ENCODE measurements at places on chromosomes 5 and 9.

DNA sequence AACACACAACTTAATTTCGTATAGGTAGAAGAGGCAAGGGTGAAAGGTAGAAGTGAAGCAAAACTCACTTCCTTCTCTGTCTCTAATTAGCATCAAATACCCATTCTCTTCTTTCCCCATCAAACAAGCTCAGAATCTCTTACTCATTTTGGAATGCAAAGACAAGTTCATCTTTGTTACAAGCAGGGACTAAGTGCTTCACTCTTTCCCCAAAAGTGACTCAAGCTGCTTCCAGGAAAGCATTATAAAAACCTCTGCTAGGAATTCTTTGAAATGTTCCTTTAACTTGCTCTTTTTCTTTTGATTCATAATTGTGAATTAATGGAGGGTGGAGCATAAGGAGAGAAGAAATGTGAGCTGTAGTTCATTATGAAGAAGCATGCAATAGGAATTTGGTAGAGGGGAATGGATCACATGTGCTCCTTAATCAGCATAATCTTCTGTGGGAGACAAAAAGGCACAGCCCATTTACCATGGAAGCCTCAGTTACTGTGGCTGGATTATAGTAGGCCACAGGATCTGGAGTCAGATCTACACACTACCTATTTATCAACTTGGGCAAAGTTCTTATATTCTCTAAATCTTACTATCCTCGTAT, 109.5 kb upstream of the DPYSL3 start:
- no peak for DNase-seq

DNA sequence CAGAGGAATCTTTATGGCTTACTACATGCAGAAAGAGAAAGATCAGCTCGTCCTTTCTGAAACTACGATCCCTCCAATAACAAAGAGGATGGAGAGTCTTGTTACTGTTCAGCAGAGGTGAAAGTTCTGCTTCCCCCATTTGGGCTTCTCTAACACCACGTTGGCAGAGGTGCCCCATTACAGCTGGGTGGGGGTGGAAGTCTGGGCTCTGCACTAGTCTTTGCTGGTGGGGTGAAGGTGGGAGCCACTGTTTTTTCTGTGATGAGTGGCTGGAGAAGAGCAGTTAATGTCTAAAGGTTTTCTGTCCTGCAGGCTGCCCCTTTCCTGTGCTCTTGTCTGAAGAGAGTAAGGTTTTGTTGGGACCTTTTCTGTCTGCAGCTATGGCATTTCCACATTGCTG, 64.7 kb upstream of the OTULINL start:
- DNase-seq, result no peak

GRCh38 chr5:8912106-8912505, 633.8 kb downstream of the SEMA5A start:
- no peak for DNase-seq

DNA sequence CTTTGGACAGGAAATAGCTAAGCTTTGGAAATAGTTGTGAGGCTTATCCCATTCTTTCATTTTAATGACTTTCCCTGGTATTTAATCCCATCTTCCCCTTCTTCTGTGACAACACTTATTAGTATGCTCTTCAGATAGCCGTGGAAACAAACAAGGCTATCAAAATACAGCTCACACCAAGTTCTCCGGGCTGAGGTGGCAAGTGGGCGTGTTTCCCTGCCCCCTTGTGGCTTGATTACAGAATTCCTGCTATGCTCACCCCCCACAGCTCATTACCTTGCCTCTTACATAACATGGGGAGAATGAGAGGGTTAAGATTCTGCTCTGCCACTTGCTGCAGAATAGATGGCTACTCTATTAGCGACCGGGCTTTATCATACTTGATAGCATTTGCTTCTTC, 437.1 kb upstream of the TLE4 start:
- peak; percentile 12 for DNase-seq

DNA sequence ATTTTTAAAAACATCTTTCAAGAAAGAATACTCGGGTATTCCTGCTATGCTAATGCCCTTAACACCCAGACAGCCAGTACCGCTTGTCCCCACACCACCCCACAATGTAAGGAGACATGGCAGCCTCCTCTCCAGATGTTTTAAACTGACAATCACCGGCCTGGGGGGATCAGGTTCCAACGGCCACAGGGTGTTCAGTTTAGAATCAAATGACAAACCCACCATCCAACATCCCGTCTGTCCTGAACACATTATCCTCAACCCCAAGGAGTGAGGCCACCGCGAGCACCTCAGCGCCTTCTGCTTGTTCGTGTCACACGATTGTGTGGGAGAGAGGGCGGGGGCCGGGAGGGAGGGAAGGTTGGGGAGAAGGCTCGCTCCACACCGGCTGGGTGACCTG, 152.8 kb downstream of the PAX5 start:
- DNase-seq, result no peak

DNA sequence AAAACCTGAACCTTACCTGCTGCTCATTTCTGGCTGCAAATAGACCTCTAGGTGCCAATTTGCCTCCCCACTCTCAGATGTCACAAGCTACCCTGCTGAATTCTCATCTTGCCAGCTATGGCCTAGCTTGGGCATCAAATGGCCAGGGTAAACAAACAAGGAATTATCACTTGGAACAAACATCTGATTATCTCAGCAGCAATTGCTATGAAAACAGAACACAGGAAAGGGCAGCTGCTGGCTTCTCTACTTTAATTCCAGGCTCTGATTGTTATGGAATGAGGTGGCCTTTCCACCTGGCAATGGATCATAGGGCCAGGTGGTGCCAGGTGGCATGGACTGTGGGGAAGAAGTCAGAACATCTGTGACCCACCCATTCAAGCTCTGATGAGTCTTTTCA, 505.1 kb downstream of the TLR4 start:
- DNase-seq, result no peak

GRCh38 chr9:16387382-16387781, 483.1 kb downstream of the BNC2 start:
- no peak for DNase-seq

DNA sequence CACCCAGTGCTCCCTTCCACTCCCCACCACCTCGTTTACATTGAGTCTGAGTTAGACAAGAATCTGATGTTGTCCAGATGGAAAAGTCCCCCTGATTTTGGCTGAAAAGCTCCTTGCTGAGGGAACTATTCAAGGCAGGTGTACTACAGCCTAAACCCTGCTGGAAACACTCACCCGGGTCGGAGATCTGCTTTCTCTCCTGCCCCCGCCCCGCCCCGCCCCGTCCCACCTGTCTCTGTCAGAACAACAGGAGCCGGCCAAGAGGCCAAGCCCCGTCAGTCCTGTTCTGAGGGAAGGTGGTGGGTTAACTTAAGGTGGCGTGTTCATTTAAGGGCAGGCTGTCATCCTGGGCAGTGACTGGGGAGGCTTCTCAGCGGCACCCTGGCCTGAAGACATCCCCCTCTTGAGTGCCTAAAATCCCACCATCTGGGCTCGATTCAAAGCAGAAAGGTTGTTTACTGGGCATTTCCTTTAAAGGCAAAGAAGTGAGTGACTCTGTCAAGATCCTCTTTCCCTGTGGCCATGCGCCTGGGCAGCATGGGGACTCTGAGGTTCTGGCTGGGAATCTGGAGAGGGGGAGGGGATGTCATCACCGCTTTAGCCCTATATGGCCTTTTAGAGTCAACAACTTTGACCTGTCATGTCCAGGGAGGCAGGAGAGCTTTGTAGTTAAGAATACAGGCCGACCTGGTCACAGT, 71.1 kb upstream of the NEURL1B start:
- DNase-seq, result no peak

- DNase-seq, result no peak
Measured at GRCh38 chr9:123326662-123327093, 29.3 kb upstream of the CRB2 start.

DNA sequence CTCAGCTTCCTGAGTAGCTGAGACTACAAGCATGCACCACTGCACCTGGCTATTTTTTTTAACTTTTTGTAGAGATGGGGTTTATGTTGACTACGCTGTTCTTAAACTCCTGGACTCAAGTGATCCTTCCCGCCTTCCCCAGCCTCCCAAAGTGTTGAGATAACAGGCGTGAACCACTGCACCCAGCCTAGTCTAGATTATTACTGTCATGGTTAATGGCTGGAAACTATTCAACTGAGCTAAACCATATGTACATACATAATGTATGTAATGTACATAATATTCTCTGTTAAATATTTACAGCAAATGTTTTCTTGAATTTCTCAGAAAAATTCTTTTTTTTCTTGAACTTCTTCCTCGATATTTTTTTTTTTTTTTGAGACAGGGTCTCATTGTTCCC, 21.3 kb downstream of the PPP2CA start:
- no peak for DNase-seq

DNA sequence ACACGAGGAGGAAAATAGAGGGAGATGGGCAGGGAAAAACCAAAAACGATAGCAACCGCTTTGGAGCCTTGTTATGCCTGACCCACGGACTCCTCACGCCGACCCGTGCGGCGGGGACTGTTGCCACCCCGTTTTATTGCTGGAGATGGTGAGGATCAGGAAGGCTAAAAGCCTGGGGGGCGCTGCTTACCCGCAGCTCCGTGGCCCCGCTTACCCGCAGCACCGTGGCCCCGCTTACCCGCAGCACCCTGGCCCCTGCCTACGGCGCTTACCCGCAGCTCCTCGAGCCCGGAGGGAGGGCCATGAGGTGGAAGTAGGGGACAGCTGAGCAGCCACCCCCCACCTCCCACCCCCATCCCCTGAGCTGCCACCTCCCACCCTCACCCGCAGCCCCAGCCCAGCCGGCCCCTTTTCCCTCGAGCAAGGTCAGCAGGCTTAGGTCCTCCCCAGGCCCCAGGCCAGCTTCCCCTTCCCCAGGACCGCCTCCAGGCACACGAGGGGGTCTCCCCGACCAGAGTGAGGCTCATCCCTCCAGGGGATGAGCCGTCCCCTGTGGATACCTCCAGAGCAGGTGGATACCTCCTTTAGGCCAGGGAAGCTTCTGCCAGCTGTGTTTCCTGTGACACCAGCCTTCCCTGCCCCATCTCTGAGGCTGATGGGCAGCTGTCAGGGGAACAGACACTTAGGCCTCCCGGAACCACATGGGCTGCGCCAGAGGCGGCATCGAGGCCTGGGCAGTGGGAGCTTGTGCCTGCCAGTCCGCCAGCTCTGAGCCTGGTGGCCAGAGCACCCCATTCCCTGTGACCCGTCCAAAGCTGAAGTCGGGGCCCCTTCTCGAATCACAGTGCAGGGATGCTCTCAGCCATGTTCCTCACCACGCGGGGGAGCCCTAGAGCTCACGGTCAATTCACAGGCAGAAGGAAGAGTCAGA, 92.3 kb downstream of the LMX1B start:
- DNase-seq, result peak; percentile 82

DNA sequence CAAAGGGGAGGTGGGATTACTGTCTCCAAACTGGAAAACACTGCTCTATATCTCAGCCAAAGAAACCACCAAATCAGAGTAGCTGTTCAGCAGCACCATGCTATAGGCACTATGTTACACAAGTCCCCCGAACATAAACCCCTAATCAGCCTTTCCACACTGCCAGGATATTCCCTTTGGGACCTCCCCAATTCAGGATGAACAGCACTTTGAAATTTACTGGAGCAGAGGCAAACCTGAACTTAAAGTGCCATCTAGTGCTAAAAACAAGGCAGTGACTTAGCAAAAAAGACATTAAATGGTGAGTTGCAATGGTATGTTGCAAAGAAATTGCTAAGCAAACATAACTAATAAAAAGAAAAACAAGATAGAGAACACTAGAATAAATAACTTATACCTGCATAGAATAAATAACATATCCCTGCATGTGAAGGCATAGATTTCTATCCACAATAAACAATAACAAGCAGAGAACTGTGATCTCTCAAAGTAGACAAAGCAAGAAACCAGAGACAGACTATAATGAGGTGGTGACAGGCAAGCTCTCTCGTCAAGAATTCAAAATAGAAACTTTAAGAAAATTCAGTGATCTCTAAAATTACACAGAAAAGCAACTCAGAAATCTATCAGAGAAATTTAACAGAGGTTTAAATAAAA, 584.4 kb upstream of the ACO1 start:
- no peak for DNase-seq

- DNase-seq, result peak; percentile 63
Measured at GRCh38 chr5:74316064-74316603, 324.4 kb downstream of the ENC1 start.

DNA sequence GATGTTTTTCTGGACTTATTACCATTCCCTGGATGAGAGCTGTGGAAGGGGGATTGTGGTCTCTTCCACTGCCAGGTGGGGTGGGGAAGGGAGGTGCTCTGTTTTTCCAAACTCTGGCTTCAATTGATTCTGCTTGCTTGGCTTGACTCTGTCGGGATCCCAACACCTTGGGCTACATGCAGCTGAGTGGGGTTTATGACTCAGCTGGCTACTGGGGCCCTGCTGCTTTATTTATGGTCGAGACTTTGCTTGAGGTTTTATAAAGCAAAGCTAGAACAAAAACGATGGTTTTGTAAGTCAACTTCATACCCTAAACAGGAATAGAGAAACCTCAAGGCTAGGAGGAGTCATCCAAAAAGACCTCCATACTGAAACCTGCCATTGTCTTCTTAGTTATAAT, 76.3 kb downstream of the AOPEP start:
- DNase-seq, result peak; percentile 77

- no peak for DNase-seq
Measured at GRCh38 chr5:14171621-14172020, 28.5 kb downstream of the TRIO start.

- DNase-seq, result no peak
Measured at GRCh38 chr9:76445976-76446375, 13.0 kb upstream of the GCNT1 start.

DNA sequence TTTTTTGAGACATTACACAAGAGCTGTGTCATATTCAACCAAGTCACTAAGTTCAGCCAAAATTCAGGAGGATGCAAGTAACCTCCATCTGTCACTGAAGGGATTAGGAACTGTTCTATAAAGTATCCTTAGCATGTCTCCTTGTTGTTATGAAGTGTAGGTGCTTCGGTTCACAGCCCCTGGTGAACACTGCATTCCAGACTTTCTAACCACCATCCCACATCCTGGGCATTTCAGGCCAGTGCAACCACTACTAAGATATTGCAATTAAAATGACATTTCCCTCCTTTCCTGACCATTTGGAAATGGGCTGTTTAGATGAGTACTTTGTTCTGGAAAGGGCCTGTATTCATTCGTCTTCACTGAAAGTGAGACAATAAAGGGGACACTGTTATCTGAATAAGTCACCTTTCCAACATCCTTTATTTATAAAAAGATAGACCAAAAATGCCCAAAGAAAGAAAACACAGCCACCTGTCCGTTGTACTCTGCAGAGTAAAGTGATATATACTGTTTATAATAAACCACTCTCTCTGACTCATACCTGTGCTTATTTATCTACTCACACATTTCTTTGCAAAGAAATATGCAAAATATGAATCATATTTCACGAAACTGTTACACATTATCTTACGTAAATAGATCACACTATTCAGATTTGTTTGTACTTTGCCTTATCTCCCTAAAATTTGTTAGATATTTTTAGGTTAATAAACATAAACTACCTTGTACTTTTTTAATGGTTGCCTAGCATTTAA, 861.9 kb downstream of the CDH18 start:
- no peak for DNase-seq

- no peak for DNase-seq
Measured at GRCh38 chr5:4197151-4197550, 601.5 kb downstream of the IRX1 start.

- DNase-seq, result no peak
Measured at GRCh38 chr9:98597236-98597771, 111.4 kb downstream of the GABBR2 start.

- no peak for DNase-seq
Measured at GRCh38 chr5:155915601-155916000, 411.4 kb upstream of the SGCD start.

GRCh38 chr5:158736150-158736870, 363.4 kb downstream of the EBF1 start:
- no peak for DNase-seq

All from H54 (cell line).